ENCODE measurements at places on chromosomes 4 and X. TPM values are rescaled to one million over a fixed set of nuclear protein-coding genes. Genes with fewer than 3 reads are reported as not detected.

The TIGD2 gene
- 2.8 TPM for total RNA-seq

The GSX2 gene
- total RNA-seq = not detected

The ANAPC4 gene
- 30.8 TPM for total RNA-seq

The SCRG1 gene
- total RNA-seq = 0.31 TPM

The FREM3 gene
- 0.44 TPM for total RNA-seq

The SPACA5B gene
- not detected for total RNA-seq

The CT83 gene
- not detected for total RNA-seq

The GABRB1 gene
- 5.8 TPM for total RNA-seq

The OPRPN gene
- not detected for total RNA-seq

The VEGFC gene
- total RNA-seq = 42.1 TPM

The CCKAR gene
- 0.13 TPM for total RNA-seq

The C4orf50 gene
- total RNA-seq = not detected

The SH3D19 gene
- 47.7 TPM for total RNA-seq

The HAND2 gene
- total RNA-seq = 48.7 TPM

The MSX1 gene
- total RNA-seq = 9.4 TPM

The CT55 gene
- total RNA-seq = not detected

The CRMP1 gene
- 0.06 TPM for total RNA-seq

The NHSL2 gene
- total RNA-seq = 9.1 TPM

The UPF3B gene
- total RNA-seq = 2.0 TPM

The KCNE5 gene
- total RNA-seq = 0.25 TPM

The MAGEC3 gene
- total RNA-seq = not detected

The FRMD7 gene
- total RNA-seq = not detected

The GBA3 gene
- under 0.01 TPM for total RNA-seq

The TMPRSS11F gene
- total RNA-seq = not detected

The TNMD gene
- not detected for total RNA-seq

The PNMA6A gene
- 0.62 TPM for total RNA-seq

The SFRP2 gene
- total RNA-seq = not detected

The ARMCX4 gene
- total RNA-seq = 3.7 TPM

The KLHL4 gene
- 1.6 TPM for total RNA-seq
